ENCODE measurements at places on chromosomes 16 and 17.

- DNase-seq = peak; percentile 63
Observed at GRCh38 chr16:12095275-12096156, 119.0 kb downstream of the SNX29 start.

- DNase-seq = peak; percentile 73
Observed at GRCh38 chr17:56629531-56630075, 36.1 kb downstream of the NOG start.

DNA sequence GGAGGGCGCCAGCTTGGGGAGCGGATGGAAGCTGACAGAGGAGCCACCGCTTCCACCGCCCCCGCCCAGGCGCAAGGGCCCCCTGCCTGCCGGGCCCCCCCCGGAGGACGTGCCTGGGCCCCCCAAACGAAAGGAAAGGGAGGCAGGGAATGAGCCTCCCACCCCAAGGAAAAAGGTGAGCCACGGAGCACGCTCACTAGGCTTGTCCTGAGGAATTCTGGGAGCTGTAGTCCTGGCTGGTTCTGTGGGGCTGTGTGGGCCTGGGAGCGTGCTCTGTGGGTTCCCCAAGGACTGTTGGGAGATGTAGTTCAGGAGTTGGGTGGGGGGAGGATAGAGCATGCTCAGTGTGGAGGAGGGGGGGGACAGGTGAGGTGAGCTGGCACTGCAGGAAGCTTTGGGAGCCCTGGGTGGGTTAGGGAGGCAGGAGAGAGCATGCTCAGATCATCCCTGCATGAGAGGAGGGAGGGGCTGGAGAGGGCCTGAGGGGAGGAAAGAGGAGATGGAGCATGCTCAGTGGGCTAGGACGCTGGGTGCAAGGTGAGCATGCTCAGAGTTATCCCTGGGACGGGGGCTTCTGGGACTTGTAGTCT, 4.5 kb downstream of the FBXL19 start:
- peak; percentile 47 for DNase-seq

GRCh38 chr17:64343071-64343774, 47.4 kb downstream of the PECAM1 start:
- no peak for DNase-seq

DNA sequence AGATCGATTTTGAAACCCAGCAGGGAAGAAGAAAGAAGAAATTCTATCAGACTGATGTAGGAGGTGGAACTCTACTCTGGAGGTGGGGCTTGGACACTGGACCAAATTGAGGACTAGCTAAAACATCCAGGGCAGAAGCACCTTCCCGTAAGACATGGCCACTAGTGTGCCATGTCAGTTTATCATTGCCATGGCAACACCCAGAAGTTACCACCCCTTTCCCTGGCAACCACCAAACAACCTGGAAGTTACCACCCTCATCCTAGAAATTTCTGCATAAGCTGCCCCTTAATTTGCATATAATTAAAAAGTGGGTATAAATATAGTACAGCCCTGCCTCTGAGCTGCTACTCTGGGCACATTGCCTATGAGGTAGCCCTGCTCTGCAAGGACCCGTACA, 66.7 kb downstream of the NACA2 start:
- DNase-seq = no peak

GRCh38 chr16:51579652-51580360, 428.7 kb upstream of the SALL1 start:
- DNase-seq = no peak

- DNase-seq = no peak
Observed at GRCh38 chr17:27578718-27579085, 52.3 kb upstream of the LGALS9 start.

DNA sequence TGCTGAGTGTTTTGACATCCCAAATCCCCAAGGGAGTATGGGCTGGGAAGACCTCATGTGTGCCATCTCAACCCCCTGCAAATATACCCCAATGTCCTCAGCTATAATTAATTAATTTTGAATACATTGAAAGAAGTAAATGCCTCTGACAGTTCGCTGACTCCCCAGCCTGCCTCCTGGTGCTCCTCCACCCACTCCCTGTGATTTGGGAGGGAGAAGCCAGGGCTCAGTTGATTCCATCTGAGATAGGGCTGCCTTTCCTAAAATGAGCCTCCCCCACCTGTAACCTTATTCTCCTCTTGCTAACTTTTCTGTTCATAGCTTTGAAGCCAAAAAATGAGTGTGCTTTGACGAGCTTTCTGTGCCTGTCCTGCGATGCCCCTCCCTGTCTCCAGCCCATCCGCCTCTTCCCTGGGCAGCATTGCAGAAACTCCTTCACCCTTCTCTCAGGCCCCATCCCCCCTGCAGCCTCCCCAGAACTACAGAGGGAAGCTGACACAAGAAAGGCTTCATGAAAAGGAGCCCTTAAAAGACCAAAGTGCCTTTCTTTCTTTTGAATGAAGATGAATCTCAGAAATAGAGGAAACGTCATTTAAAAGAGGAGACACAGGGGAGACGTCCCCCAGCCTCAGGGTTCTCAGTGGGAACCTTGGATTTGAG, 70.3 kb downstream of the HLF start:
- no peak for DNase-seq

DNA sequence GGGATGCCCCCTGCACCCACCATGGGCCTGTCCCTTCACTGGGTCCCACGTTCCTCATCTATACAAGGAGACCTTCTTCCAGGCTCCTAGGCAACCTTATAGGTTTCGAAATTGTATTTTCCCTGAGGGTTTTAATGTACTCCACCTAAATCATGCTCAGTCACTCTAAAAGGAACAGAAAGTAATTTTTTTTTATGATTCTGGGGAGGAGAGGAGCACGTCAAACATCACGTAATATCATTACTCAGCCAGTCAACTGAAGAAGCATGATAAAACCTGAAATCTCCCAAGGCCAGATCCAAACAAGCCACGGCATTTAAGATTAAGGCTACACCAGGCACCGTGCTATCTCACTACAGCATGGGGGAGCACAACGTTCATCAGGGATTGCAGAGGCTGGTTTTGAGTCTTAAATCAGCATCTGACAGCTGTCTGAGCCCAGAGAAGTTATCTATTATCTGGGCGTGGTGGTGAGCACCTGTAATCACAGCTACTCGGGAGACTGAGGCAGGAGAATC, 3.9 kb upstream of the TMEM114 start:
- DNase-seq = no peak

DNA sequence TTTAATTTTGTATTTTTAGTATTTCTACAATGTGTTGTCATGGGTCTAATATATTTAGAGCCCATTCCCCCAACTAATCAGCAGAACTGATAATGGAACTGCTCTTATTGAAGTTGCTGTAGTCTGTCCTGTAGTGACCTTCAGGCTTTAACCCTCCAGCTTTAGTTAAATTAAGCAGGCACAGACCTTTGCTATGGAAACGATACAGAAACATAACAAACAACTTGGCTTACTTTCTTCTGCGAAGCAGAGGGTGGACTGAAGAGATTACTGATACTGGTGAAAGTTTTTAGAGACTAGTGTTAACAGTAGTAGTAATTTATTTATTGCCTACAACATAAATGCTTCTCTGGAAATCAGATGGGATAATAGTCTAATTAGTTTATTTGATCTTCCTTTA, 61.4 kb downstream of the NFATC3 start:
- peak; percentile 46 for DNase-seq

GRCh38 chr17:70388326-70388725, 219.0 kb downstream of the KCNJ2 start:
- DNase-seq = no peak

- no peak for DNase-seq
Observed at GRCh38 chr16:80700558-80700957, 103.8 kb downstream of the CDYL2 start.

GRCh38 chr16:75080205-75081029, 36.2 kb downstream of the LDHD start:
- peak; percentile 54 for DNase-seq

DNA sequence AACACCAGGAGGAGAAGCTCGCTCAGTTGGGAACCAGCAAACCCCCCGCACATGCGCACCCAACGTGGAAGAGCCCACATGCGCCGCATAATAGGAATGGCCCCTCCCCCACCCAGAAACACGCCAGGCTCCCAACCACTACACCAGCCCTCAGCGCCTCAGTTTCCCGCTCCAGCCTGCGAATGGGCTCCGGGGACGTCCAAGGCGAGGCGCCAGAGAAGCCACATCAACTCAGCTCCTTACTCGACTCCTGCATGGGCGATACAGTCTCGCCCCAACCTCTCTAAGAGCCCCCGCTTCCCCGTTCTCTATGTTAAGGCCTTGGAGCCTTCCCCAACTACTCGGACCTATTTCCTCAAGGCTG, 504 bp downstream of the SRSF1 start:
- peak; percentile 78 for DNase-seq

GRCh38 chr17:81404558-81405165, 9.4 kb downstream of the BAHCC1 start:
- DNase-seq = no peak

GRCh38 chr16:29321585-29321984, 84.9 kb downstream of the NPIPB11 start:
- DNase-seq = no peak

DNA sequence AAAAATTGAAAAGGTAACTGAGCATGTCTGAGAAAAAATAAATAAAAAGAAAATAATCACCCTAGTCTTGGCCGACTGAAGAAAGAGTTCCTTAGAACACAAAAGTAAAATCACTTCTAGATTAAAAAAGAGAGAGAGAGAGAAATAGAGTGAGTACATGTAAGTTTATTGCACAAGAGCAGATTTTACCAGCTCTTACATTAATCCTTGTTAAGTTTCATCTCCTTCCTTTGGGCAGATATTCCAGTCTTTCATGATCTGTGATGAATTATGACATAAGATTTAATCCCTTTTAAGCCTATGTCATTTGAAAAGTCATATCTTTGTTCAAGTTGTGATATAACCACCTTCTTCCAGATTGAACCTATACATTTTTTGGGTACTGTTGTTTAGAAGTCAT, 54.8 kb downstream of the NFAT5 start:
- no peak for DNase-seq

DNA sequence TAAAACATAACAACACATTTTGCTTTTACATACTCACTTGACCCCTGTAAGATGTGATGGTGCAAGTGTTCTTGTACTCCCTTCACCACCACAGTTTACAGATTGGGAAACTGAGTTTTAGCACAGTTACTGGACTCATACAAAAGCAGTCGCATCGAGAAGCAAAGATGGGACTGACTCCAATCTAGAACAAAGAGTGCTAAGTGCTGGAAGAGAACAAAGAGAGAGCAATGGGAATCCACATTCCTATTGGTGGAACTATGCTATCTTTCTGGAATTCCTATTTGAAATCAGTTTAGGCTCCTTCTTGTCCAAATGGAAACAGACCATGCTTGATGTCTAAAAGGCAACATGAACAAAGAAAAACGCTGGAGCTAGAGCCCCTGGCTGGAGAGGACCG, 9.1 kb downstream of the TOM1L2 start:
- no peak for DNase-seq

Measured in AG08396 (cell line).